ENCODE measurements at places on chromosomes 5 and 9.

DNA sequence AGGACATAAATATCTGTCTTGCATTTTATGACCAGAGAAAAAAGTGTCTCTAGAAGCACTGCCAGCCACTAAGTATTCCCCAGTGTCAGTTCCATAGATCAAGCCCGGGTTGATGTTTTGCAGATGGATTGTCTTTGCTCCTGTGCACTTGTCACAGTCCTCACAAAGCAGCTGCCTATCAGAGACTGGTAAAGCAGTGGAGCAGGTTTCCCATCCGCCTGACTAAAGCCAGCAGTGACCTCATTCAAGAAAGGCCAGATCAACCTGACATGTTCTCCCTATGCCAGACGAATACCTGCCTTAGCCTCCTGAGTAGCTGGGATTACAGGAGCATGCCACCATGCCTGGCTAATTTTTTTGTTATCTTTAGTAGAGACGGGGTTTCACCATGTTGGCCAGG, 26.8 kb upstream of the GARNL3 start:
- DNase-seq, result no peak

DNA sequence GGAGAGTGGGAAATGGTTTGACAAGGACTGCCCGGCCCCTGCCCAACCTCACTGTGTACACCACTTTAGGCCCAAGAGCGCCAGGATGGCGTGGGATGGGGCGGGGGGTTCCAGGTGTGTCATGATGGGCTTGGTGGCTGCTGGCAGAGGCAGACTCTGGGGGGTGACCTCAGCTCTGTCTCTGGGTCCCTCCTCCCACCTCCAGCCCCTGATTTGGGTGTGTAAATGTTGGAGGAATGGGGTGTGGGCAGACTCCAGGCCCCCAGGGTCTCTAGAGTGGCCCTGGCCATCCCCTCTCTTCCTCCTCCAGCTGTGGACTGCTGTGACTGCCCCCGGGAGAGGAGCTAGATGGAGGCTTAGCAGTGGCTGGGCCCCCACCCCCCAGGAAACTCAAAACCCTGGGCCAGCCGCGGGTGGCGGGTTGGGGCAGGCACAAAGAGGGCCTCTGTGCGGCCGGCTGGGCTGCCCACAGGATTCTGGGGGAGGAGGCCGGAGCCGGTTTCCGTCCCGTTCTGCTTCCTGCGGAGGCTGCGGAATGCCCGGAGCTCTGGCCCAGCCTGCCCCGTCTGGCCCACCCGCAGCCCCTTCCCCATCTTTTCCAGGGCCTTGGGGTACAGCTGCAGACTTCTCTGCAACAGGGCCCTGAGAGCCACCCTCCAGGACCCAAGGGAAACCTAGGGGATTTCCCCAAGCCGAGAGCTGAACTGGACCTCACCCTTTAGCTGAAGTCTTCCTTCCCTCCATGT, 23.1 kb downstream of the CXXC5 start:
- no peak for DNase-seq

DNA sequence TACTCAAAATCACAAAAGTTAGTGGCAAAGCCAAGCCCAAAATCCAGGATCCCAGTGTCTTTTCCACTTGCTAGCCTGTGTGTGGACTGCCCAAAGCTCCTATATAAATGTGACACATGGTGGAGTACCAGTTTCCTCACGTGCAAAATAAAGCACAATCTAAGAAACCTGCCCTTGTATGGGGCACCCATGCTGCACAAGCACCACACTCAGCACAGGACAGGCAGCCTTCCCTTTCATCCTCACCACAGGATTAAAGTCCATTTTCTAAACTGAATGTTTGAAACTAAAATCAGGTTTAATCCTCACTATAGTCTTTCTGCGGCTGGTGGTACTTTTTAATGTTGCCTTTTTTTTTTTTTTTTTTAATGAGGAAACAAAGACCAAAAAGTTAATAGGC, 5.5 kb downstream of the CDK5RAP2 start:
- DNase-seq, result no peak

- DNase-seq, result no peak
Observed at GRCh38 chr9:20189871-20190270, 401.0 kb upstream of the SLC24A2 start.

GRCh38 chr9:120616966-120617935, 37.3 kb upstream of the CDK5RAP2 start:
- DNase-seq, result no peak

GRCh38 chr5:125390326-125390725, 643.9 kb upstream of the ZNF608 start:
- no peak for DNase-seq

DNA sequence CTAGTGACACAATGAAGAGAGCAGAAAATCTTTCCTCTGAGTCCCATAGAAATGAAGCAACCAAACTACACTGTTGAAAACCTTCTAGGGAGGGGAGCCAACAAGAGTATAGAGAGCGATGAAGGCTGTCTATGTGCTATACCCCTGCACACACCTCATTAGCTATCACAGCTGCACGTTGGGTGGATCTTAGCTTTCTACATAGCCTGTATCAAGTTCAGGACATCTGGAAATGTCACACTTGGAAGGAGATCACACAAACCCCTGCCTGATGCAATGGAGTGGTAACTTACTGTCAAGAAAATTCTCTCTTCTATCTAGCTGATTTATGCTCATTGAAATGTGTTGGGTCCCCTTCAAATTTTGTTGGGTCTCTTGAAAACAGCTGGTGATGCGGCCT, 127.0 kb upstream of the NTRK2 start:
- DNase-seq, result no peak

DNA sequence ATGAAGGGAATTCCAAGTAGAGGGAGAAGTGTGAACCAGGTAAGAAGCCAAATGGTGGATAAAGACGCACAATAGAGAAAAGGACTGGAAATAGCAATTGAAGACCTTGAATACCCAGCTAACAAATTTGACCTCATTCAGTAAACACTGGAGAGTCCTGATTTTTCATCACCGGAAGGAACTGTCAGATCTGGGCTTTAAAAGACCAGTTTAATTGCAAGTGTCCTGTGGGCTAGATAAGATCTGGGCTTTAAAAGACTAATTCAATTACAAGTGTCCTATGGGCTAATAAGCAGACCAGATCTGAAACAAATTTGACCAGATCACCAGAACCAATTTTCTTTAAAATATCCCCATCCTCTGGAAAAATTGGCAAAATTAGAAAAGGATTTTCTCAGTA, 380.0 kb downstream of the ACTL7B start:
- DNase-seq, result no peak

- no peak for DNase-seq
Observed at GRCh38 chr9:130026583-130027340, 16.2 kb downstream of the FNBP1 start.

GRCh38 chr9:82934949-82935348, 128.0 kb downstream of the RASEF start:
- DNase-seq, result no peak

DNA sequence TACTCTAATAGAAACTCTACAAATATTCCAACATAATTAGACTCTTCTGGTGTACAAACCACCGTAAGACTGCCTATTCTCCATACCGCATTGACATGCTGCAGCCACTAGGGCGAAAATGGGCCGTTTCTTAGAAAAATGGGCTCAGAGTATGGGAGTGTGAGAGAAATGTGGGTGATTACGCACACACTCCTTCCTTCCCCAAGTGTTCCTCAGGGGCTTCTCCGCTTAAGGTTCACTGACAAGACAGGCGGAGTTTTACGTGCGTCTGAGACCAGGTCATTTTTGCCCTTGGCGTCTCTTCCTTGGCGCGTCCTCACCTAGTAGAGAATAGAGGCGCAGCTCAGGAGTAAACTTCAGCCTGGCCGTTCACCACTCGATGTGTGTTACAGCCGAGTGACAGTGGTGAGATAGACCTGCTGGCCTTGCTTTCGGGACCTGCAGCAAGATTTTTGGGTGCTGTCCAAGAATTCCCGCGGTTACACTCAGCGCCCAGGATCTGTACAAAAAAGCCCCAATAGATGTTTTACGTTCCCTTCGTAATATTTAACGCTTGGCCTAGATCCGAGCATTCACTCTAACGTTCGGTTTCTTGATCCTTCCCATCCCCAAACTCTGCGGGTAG, 1.8 kb upstream of the NTRK2 start:
- no peak for DNase-seq

GRCh38 chr5:148843510-148844318, 17.3 kb downstream of the ADRB2 start:
- no peak for DNase-seq

- no peak for DNase-seq
Observed at GRCh38 chr9:31629292-31629691, 755.2 kb upstream of the ACO1 start.

DNA sequence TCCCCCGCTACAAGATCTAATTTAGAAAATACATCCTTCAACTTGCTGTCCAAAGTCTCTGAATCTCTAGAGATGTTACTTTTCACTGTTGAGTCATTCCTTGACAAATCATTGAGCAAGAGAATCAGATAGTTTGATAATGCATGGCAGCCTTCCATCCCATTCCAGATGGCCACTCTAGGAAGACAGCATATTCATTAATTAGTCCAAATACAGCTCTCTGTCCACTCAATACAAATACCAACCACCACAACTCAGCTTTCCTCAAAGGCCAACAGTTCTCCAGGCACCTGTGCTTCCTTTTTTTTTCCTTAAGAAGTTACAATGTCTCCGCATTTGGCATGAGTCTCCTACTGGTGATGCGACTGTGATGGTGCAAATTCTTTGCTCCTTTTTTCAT, 72.3 kb downstream of the DROSHA start:
- DNase-seq, result no peak

DNA sequence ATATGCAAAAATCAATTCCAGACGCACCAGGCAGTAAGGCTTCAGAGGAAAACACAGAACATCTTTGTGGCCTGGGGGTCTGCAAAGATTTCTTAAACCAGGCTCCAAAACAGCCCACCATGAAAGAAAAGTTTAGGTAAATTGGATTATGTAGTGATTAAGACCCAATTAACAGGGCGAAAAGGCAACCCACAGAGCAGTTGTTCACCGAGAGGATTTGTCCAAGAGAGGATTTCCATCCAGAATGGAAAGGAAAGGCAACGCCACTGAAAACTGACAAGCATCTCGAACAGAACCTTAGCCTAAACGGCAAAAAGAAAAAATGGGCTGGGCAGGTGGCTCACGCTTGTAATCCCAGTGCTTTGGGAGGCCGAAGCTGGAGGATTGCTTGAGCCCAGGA, 37.4 kb downstream of the GLT6D1 start:
- no peak for DNase-seq

DNA sequence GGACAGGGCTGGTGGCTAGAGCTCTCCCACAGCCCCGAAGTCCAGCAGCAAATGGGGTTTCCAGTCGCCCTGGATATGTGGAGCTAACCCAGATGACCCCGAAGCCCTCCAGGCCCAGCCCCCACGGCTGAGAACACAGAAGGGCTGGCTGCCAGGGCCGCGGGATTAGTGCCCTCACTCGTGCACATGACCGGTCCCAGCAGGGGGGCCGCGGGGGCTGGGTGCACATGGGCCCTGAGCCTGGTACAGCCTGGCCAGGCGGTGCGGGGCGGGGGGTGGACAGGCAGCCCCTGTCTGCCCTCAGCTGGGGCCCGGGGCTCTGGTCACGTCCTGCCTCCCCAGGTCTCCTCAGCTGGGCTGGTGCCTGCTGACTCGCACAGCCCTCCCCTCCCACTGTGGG, 5.9 kb downstream of the SSNA1 start:
- no peak for DNase-seq

DNA sequence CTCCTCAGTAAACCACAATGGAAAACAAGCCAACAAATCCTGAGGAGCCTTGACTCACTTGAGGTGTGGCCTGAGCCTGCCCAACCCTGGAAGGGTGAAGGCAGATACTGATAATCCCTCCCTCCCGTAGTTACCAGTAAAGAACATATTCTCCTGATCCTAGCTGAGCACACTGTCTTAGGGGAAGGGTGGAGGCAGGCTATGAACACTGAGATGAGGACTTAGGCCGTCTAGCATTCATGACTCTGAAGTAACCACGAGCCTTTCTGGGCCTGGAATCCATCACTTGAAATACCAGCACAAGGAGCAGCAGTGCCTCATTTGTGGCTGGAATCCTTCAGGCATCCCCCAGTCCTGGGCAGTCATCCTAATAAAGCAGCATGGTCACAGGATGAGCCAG, 124.5 kb upstream of the PRLR start:
- DNase-seq, result no peak

DNA sequence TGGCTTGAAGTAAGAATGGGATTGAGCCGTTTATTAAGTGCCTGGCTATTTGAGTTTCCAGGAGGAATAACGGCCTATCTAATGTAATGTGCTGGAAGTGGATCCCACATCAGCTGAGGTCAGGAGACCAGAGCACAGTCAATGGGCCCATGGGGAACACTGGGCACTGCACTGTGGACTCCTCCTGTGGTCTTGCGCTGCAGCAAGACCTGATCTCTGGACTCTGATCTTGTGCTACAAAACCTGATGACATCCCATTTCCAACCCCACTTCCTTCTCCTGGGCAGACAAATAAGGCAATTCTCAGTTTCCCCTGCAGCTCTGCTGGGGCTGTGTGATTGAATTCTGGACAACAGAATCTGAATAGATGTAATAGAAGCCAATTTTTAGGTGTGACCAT, 151.7 kb upstream of the ADCY2 start:
- DNase-seq, result no peak

GRCh38 chr5:75510836-75511434, 494 bp downstream of the CERT1 start:
- DNase-seq, result peak; percentile 9

GRCh38 chr5:11785771-11786352, 118.4 kb downstream of the CTNND2 start:
- DNase-seq, result no peak

- no peak for DNase-seq
Observed at GRCh38 chr5:137461391-137462264, 37.5 kb downstream of the SPOCK1 start.

DNA sequence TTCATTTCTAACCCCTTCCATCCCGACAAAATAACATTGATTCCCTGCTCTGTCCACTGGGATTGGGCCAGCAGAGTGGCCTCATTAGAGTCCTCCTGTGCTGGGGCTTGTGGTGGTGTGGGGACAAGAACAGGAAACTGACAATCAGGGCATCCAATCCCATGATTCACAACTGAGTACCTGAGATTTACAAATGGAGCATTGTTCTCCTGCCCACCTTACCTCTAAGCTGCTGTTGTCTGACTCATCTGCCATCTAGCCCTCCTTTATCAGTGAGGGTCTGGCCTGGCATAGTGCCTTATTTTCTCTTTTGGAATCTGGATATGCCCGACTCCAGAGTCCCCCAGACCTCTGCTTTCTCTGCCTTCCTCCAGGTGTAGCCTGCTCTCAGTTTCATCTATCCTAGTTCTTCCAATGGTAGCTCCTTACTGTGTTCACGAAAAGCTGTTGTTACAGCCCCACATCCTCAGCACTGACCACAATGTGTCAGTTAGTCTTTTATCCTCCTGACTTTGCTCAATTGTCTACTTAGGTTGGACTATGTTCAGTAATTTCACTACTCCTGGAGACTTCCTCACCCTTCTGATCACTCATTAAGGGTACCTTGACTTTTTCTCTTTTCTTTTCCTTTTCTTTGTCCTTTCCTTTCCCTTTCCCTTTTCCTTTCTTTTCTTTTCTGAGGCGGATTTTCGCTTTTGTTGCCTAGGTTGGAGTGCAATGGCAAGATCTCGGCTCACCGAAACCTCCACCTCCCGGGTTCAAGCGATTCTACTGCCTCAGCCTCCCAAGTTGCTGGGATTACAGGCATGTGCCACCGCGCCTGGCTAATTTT, 13.4 kb downstream of the WNT8A start:
- no peak for DNase-seq

All from NCI-H187 (cell line).